ENCODE measurements at places on chromosomes 16 and 17.

DNA sequence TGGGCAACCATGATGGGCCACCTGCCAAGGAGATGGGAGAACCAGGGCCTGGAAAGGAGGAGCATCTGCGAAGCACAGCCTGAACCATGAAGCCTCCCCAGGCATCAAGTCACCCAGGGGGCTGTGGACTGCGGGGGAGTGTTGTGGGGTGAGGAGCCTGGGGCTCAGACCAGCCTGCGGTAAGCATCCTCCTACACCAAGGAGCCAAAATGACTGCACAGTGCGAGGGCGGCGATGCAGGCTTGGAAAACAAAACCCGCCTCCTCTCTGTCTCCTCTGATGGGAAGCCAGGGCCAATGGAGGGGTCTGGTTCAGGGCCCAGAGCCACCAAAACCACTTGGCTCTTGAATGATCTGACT lies 18.1 kb upstream of the MAF start:
- no peak for DNase-seq

DNA sequence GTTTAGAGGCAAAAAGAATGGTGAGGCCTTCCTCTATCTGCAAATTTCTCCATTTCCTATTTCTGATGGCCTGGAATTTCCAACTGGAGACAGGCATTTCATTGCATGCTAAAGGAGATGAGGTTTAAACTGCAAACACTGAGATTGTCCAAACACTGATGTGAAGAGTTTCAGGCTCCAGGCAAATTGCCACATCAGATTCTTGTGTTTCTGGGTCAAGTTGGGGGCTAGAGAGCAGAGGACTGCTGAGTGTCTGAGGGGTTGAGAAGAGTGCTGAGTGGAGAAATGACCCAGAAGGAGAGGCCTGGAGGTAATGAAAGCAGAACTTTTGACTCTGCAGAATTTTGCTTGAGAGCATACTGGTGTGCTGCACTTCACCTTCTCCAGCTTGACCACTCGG lies 216.7 kb upstream of the MPHOSPH6 start:
- no peak for DNase-seq

- DNase-seq = no peak
These were observed 13.1 kb upstream of the MRPS23 start for GRCh38 chr17:57862694-57863667.

DNA sequence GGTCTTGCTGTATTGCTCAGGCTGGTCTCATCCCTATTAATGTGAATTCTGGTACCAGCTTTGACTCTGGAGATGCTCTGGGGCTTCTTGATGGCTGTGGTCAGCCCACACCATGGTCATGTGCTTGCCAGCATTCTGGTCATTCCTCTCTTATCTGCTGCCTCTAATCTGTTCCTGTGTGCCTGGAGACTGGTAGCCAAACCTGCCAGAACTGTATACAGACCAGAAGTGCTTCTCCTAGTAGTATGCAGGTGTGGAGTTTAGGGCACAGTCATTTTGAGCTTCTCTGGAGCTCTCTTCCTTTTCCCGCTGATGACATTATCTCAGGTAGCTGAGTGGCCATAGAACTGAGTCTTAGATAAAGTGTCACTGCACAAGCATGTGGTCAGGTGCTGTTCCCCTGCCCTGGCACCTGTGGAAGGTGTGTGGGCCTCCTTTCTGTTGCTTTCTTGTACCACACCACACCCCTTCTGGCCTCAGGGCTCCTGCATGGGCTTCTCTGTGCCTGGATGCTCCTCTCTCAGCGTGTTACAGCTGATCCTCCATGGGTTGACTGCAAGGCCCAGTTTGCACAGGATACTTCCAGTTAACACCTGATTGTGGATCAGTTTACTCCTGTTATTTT lies 162.7 kb downstream of the SPECC1 start:
- DNase-seq = no peak

GRCh38 chr16:59113004-59113670 lies 379.0 kb upstream of the GOT2 start:
- DNase-seq = no peak

- no peak for DNase-seq
These were observed 425.1 kb downstream of the MAF start for GRCh38 chr16:79175286-79176057.

GRCh38 chr16:63038397-63039106 lies 1002.3 kb upstream of the CDH8 start:
- no peak for DNase-seq

DNA sequence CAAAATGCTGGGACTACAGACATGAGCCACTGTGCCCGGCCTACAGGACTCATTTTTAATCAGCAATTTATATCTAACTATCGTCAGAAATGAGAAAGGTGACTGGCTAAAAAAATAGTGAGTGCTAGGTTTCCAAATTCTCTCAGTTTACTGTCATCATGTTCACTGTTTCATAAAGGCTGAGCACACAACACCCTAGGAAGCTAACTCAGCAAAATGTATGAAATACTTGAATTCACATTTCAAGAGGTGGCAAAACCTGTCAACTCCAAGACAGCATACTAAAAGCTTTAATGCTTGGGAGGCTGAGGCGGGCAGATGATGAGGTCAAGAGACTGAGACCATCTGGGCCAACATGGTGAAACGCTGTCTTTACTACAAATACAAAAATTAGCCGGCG lies 16.7 kb downstream of the WDR45B start:
- DNase-seq = no peak

DNA sequence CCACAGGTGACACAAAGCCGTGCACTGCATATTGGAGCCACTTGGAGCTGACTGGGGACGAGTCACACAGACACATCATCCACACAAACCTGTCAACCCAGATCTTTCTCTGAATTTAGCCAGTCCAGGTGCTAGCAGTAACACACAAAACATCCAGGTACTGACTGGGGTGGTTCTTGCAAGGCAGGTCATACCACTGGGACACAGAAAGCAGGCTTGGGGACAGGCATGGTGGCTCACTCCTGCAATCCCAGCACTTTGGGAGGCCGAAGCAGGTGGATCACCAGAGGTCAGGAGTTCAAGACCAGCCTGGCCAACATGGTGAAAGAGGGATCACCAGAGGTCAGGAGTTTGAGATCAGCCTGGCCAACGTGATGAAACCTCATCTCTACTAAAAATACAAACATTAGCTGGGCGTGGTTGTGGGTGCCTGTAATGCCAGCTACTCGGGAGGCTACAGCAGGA lies 14.9 kb downstream of the ENPP7 start:
- no peak for DNase-seq

DNA sequence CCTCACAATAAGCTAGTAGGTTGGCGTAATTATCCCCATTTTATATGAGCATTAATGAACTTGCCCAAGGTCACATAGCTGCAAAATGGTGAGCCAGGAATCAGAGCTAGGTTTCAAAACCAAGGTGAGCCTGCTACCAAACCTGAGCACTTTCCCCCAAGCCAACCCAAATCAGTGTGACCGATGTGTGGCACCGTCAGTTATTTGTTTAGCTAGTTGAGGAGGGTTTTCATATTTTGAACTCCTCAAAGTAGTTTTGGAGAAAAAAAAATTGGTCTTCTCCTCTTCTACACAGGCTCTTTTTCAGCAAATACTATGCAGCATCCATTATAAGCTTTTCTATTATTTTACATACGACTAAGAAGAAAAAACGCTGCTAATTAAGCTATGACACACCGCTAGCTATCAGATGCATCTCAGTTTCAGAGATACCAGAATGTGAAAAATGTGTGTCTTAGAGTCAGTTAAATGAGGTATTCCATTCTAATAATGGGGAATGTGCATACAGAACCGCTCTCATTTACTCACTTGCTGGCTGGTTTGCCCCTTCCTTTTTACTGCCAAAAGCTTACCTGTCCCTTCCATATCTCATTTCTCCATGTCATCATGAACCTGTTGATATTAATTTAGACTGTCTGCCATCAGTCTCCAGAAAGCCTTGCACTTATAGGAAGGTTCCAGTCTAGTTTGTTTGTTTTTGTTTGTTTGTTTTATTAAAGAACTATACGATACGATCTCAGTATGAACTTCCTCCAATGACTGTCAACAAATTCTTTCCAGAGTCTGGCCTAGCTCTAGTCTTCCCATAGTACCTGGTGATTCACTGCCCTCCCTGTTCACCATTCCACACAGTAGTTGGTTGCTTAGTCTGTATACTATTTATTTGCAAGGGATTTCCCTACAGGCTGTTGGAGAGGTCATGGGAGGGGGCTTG lies 2.2 kb upstream of the TBX4 start:
- DNase-seq = no peak

GRCh38 chr17:79478841-79479240 lies 132.0 kb downstream of the RBFOX3 start:
- DNase-seq = no peak

DNA sequence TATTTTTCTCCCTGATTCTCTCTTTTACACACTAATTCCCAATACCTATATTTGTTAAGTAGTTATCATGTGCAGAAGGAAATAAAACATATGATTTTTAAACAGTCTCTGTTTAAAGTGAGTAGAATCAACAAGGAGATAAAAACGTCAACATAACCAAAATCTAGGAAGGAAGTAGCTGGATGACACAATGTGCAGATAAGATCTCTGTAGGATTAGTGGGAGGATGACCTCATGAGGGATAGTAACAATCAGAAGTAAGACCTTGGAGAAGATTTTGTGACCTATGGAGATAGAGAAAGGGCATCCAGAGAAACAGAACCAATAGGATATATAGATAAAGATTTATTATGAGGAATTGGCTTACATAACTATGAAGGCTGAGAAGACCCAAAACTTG lies 262.6 kb upstream of the CDH11 start:
- no peak for DNase-seq

- no peak for DNase-seq
These were observed 7.0 kb downstream of the SGSH start for GRCh38 chr17:80212962-80213642.

DNA sequence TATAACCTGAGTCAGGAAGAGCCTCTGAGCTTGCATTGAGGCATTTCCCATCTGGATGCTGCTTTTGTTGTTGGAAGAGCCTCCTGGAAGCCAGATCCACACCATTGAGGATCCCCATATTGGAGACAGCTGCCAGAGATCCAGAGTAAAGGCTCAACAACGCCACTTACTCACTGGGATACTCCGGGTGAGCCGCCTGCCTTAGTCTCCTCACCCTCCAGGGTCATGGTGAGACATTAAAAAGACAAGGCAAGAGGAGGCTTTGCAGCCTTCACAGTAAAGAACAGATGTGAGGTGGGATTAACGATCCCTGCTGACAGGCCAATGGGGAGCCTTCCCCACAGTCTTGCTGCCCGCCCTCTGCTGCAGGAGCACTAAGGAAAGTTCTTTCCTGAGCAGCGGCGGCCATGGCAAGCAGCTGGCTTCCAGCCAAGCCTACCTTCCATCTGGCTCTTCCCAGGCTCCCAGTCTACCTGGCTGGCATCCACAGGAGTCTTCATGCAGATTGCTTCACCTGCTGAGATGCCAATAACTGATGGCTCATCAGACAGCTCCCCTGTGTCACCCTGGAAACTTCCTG lies 198.5 kb downstream of the CYLD start:
- no peak for DNase-seq

GRCh38 chr17:56599088-56599487 lies 5.6 kb downstream of the NOG start:
- DNase-seq = no peak

- DNase-seq = peak; percentile 88
These were observed 6.8 kb upstream of the NOTUM start for GRCh38 chr17:81967533-81968395.

DNA sequence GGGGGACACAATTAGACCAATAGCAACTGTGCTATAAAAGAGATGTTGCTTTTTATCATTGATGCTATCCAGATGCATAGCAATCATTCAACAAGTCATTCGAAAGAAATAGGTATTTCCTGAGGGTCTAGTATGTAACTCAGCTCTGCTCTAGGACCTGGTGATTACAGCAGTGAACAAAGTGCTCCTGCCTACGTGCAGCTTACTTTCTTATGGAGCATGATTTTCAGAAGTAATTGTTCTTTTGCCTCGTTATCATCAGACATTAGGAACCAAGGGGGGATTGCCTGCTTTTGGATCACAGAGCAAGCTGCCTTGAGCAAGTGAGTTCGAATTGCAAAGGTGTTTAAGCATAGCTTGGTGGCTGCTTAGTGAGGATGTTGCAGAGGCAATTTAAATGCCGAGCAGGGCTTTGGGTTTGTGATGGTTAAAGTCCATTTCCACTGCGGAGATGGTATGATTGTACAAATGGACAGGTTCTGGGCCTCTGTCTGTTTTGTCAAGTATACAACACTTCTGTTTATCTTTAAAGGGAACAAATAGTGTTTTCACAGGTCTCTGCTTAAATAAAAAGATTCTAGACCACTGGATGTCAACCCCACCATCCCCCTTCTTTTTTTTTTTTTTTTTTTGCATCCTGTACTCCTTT lies 41.5 kb downstream of the WWOX start:
- no peak for DNase-seq

DNA sequence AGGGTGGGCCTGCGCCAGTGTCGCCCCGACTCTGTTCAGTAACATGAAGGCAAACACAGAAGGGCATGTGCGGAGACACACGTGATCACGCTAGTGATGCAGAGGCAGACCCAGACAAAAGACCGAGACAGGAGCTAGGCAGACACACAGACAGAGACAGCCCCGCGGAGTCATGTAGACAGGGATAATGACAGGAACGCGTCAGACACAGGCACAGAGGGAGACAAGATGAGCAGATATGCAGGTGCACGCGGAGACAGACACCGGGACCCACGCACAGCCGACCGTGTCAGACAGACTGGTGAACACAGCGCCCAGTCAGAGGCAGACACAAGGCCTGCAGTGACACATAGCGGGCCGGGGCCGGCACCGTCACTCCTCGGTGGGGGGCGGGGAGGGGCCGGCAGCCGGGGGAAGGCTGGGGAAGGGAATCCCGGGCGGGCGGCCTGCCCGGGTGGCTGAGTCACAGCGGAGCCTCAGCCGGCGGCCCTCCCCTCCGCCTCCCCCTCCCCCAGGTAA lies 7.4 kb downstream of the KDM6B start:
- DNase-seq = peak; percentile 99

- DNase-seq = no peak
These were observed 13.8 kb downstream of the MVP start for GRCh38 chr16:29834079-29834478.

- DNase-seq = no peak
These were observed 22.1 kb upstream of the RPL38 start for GRCh38 chr17:74181341-74181740.

GRCh38 chr17:17235212-17236174 lies 1.5 kb downstream of the FLCN start:
- no peak for DNase-seq

DNA sequence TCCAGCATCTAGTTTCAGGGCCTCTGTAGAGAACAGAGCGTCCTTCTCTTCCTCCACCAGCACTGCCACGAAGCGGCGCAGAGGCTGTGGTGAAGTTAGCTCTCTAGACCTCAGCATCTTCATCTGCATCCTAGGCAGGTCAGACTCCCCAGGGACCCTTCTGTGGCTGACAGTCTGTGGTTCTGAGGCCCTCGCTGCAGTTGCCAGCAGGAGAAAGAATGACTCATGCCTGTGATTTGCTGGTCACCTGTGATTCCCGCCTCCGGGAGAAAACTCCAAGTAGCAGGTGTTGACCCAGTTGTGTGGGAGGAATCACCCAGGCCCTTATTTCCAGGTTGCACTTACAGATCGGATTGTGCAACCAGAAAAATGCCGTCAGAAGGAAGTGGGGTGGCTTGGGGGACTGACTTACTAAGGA lies 117.3 kb upstream of the CACNG5 start:
- DNase-seq = no peak
